ENCODE measurements at places on chromosomes 7 and 10.

GRCh38 chr7:11355399-11356005 lies 381.8 kb downstream of the PHF14 start:
- no peak for DNase-seq

- no peak for DNase-seq
Observed at GRCh38 chr10:27745732-27746396, at the start of gene MKX. Gene MKX, minus strand, starts transcription at chr10:27745819. Its CDS starts 2,404 bp downstream, at chr10:27743415.

- DNase-seq = no peak
Observed at GRCh38 chr7:25686493-25686892, 458.2 kb upstream of the NPVF start.

DNA sequence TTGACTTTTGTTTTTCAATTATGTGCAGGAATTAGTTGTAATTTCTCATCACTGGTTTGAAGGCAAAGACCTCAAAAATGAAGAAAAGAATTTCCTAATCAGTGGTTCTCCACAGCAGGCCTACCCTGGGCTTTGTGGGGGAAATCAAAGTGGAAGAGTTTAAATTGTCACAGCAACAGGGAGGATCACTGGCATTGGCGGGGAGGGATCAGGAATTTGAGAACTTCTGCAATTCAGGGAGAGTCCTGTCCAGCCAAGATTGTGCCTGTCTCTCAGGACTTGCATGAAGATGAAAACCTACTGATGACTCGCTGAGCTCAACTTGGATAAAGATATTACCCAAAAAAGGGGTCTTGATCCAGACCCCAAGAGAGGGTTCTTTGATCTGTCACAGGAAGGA lies 70.1 kb downstream of the HACD1 start:
- DNase-seq = no peak

DNA sequence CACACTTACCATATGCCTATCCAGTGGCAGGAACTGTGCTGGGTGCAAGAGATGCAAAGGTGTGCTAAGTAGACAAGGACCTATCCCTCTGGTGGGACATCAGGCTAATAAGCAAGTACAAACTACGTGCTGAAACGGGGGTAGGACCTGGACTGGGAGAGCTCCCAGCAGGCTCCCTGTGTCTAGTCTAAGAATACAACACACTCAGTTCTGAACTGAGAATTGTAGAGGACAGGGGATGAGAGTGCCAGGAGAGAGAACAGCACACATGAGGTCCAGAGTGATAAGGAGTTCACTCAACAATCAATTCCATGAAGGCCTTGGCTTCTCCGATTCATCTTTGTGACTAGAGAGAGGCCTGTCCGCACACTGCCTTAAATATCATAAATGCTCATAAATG lies 253.7 kb downstream of the ELMO1 start:
- no peak for DNase-seq

- DNase-seq = no peak
Observed at GRCh38 chr10:27099448-27099847, 846 bp downstream of the ANKRD26 start.

DNA sequence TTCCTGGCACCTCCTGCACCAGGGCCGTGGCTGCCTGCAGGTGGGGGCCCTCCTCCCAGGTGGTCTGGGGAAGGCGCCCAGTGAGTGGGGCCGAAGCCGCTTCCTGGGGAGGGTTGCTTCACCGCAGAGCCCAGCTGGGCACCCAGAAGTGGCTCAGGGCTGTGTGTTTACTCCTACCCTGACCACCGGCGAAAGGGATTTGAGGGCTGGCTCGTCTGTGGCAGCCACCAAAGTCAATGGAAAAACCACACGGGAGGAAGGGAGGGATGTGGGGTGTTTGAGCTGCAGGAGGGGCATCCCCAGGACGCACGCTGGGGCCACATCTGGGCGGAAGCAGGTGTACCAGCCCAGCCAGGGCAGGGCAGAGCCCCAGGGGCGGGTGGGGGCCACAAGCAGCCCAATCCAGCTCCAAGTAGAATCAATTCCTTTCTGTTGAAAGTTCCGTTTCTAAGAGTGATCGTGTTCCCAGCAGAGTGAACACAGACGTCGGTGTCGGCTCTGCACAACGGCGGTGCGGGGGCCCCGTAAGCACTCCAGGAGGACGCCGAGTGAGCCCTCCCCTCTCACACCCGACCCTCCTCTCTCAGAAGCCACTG lies 69.9 kb downstream of the FOXL3 start:
- DNase-seq = peak; percentile 9

GRCh38 chr10:94027197-94027596 lies 33.5 kb downstream of the PLCE1 start:
- DNase-seq = no peak

DNA sequence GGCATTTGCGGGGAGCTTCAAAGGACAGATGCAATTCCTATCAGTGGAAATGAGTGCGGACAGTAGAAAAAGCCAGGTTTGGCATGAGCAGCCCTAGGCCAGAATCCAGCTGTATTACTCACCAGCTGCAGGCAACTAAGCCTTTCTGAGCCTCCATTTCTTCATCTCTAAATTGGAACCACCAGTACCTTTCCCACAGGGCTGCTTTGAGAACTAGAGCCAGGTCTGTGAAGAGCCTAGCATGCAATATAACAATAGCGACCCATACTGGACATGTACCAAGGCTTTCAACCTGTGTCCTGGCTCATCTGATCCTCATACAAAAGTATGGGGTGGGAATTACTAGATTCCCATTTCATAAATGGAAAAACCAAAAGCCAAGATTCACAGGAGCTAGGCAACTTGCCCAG lies 101.0 kb downstream of the GSAP start:
- DNase-seq = no peak

DNA sequence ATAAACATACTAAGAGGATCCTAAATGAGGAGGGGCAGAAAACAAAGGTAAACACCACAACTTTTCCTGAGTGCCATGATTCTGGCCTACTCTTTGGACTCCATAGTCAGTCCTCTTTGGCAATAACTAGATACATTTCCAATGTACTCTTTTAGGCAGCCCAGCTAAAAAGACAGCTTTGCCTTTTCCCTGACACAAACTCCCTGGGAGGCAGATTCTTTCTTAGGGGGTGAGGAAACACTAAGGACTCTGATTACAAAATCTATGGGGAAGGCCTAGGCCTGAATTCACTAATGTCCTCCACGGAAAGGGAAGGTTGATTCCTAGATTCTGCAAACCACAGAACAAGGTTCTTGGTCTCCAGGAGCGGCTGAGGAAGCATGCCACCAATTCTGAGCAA lies 25.8 kb downstream of the FBXW4 start:
- DNase-seq = no peak

GRCh38 chr10:119919271-119919670 lies 26.7 kb downstream of the SEC23IP start:
- no peak for DNase-seq

DNA sequence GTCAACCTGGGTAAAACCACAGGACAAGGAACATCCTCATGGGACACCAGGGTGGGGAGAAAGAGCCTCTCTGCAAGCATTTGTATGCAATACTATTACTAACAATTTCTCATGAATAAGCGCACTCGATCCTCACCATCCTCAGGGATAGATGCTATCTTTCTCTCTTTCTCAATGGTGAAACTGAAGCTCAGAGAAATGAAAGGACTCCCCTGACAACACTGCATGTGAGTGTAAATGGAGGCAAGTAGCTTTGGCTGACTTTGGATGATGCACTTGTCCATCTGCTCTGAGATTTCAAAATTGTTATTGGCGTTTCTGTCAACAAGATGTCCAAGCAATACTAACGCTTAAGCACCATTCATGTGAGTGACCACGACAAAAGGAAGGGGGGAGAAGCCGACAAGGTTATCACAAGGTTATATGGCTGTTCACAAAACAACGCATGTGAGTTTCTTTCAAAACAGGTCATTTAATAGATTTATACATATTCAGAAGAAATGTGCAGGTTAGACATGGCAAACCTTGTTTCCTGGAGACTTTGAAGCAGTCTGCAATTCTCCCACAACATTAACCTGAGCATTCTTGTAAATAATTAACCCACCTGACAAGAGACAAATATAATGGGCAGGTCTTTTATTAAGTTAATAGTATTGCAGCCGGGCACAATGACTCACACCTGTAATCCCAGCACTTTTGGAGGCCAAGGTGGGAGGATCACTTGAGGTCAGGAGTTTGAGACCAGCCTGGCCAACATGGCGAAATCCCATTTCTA lies 54.0 kb downstream of the IFIT5 start:
- DNase-seq = no peak

- DNase-seq = no peak
Observed at GRCh38 chr7:135731131-135731530, 3.1 kb upstream of the SLC13A4 start.

DNA sequence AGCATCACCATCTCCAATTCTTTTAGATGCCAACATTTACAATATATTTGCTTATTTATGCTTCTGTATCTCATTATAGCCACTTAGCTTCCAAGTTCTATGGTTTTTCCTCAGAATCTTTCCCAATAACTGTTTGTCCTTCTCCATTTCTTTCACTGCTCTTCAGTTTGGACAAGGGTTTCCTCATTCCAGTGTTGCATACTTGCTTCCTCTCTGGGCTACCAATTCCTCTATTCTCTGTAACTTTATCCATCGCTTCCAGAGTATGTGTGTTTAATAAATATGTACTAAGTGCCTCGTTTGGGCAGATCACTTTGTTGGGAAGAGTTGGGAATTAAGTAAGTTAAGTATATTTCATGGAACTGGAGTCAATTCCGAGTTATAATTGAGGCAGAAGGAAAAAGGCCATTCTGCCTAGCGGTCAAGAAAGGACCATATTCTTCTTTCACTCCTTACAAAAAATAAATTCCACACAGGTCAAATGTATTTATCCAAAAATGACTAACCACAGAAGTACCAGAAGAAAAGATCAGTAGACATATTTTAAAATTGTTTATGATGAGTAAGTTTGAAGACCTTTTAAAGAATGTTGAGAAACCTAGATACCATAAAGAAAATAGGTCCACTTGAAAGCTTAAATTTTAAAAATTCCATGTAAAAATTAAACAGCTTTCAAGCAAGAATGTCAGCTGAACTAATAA lies 10.8 kb downstream of the STAMBPL1 start:
- DNase-seq = no peak

GRCh38 chr7:90910136-90910535 lies 314.0 kb downstream of the CDK14 start:
- no peak for DNase-seq

GRCh38 chr10:97940534-97940933 lies 89.9 kb downstream of the CRTAC1 start:
- no peak for DNase-seq

DNA sequence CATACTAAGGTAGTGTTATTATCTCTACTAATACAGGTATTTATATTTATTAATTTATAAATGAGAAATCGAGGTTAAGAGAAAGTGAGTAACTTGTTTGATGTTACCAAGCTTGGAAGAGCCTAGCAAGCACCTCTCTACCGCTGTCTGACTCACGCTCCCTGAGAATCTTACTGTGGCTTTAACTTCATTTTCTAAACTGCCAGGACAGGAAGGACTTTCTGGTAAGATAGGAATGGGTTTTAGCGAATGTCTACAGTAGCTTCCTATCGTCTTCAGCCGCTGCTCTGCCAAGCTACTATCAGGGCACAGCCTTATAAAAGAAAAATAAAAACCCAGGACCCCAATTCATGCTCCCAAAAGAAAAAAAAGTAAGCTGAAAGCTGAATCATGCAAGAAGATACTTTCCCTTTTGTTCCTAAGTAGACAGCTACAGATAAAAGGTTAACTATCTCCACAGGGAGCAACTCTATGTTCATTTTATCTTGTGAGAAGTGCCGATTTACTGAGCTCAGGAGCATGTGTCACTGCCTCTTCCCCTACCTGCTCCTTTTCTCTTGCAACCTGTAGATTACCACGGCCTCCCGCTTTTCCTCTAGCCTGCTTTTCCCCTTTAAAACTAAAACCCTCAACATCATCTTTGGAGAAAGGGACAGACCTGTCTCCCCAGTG lies 60.2 kb downstream of the THNSL1 start:
- no peak for DNase-seq

DNA sequence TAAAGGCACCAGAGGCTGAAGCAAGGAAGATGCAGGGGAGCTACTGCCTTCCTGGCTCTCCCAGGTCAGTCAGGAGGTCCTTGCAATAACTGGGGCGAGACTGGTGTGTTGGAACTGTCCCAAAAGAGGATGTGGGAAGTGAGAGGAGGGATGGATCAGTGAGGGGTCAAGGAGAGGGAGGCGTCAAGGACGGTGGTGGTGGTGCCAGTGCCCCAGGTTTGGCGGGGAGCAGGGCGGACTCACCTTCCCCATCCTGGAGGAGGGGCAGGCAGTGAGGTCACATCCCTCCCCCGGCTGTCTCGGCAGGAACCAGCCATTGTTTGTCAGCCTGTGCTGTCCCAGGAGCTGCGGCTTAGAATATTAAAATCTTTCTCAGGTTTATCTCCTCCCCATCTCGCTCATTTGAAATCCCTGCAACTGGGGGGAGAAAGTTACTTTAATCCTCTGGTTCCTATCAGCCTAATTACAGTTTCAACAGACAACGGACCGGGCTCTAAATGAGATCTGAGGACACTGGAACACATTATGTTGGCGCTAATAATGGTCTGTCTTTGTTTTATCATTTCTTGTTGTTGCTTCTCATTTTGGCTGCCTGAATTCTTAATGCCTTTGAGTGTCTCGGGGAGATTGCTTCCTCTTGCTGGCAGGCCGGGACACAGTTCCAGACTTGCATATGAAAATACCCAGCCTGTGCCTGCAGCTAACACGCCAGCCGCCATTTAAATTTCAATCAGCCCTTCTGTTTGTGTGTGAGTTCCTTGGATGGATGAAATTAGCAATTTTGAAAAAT lies 387.5 kb downstream of the RPS24 start:
- no peak for DNase-seq

DNA sequence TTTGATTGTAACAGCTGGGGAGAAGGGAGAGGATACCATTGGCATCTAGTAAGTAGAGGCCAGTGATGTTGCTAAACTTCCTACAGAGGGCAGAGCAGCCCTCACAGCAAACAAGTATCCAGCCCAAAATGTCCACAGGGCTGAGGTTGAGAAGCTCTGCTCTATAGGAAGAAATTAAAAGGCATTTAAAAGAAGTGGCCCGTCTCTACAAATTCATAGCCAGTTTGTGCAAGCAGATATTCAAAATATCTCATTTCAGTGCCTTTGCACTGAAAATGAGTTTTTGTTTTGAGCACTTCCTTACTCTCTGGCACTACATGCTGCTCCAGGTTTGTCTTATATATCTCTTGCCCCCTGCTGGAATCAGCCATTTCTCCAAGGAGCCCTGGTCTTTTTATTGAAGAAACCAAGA lies 330.0 kb downstream of the BBS9 start:
- no peak for DNase-seq

DNA sequence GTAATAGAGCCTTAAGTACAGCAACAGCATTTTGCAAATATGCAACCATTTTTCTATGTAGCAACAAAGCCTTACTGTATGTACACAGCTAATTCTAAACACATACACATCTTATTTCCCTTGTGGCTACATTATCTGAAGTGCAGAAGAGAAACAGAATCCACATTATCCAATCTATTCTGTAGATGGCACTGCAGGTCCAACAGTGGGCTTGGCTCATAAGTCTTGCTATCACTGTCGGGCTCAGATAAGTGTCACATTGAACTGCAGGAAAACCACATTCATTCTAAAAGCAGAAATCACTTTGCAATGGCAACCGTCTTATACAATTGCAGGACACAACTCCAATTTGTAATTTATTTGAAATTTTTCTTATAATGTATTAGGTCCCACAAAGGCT lies 109.8 kb upstream of the NOBOX start:
- no peak for DNase-seq

- peak; percentile 56 for DNase-seq
Observed at GRCh38 chr7:1850976-1851571, 181.0 kb downstream of the ELFN1 start.

- DNase-seq = no peak
Observed at GRCh38 chr10:95336702-95337101, 45.9 kb upstream of the PDLIM1 start.

- no peak for DNase-seq
Observed at GRCh38 chr7:95330204-95330960, 6.0 kb upstream of the PON1 start.
